KBM-7 (cell line): ENCODE measurements at places on chromosomes 3 and 15.
A peak's percentile ranks its signal among the peaks of the same experiment; 100 is the strongest.

DNA sequence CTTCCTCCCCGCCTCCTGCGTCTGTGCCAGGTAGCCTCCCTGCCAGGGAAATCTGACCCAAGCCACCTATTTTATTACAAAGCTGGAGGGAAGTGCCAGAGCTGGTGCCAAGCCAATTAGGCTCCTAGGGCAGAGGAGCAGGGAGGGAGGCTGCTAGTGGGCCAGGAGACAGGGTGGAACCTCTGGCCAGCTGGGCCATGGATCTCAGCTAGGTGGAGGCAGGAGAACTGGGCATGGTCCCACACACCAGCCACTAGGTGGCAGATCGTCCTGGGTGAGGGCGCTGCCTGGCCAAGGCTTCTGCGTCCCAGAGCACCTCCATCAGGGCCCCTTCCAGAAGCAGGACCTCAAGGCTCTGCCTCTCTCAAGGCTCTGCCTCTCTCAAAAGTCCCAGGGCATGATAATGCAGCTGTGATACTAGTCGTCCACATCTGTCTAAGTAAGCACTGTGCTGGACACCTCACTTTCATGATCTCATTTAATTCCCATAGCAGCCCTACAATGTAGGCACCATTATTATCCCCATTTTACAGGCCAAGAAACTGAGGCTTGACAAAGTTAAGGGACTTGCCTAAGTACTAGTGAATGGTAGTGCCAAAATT is 4.5 kb upstream of the RFT1 start:
- DNase-seq, result peak; percentile 78

DNA sequence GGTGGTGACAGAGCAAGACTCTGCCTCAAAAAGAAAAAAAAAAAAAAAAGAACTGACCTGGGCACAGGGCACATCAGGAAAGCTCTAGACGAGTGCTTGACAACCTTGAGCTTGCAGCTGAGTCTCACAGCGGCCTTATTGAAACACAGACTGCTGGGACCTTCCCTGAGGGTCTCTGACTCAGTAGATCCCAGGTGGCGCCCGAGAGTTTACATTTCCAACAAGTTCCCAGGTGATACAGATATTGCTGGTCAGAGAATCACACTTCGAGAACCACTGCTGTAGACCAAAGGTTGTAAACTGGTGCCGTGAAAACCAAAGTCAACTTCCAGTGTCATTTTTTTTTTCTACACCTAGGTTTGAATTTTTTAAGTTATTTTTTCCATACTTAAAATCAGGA is 573.2 kb upstream of the MDFIC2 start:
- no peak for DNase-seq

GRCh38 chr3:123202451-123202850 is 708 bp downstream of the SEC22A start:
- DNase-seq, result peak; percentile 28

DNA sequence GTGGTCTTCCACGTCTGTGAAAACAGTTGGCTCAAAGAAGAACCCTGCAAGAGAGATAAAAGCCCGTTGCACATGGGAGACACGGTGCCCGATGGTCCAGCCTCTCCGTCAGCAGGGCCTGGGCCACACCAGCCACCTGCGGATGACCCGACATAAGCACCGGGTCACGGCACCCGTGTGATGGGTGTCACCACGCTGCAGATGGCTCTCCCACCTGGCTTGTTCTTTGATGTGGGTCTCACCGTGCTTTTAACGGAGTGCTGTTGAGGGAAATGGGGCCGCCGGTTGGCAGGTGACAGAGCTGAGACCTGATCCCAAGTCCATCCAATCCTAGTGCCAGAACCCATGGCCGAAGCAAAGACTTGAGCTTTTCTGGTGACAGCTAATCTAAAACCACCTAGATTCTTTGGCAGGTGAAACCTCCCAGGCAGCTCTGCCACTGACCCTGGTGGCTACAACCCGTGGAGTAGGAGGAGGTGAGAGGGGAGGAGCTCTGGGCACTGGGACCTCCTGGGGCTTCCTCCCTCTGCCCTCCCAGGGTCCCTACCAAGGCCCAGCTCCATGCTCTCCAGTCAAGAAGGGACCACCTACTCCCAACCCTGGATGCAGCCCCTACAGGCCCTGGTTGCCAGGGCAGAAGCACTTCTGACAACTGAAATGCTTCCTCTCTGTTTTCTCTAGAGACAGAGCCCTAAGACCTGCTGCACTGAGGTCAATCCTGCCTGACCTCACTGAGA is 23.4 kb upstream of the SLC41A3 start:
- DNase-seq, result no peak

- no peak for DNase-seq
Observed at GRCh38 chr3:104316118-104316517, 1050.6 kb upstream of the ALCAM start.

- DNase-seq, result no peak
Observed at GRCh38 chr3:180265551-180265950, 228.8 kb upstream of the PEX5L start.

DNA sequence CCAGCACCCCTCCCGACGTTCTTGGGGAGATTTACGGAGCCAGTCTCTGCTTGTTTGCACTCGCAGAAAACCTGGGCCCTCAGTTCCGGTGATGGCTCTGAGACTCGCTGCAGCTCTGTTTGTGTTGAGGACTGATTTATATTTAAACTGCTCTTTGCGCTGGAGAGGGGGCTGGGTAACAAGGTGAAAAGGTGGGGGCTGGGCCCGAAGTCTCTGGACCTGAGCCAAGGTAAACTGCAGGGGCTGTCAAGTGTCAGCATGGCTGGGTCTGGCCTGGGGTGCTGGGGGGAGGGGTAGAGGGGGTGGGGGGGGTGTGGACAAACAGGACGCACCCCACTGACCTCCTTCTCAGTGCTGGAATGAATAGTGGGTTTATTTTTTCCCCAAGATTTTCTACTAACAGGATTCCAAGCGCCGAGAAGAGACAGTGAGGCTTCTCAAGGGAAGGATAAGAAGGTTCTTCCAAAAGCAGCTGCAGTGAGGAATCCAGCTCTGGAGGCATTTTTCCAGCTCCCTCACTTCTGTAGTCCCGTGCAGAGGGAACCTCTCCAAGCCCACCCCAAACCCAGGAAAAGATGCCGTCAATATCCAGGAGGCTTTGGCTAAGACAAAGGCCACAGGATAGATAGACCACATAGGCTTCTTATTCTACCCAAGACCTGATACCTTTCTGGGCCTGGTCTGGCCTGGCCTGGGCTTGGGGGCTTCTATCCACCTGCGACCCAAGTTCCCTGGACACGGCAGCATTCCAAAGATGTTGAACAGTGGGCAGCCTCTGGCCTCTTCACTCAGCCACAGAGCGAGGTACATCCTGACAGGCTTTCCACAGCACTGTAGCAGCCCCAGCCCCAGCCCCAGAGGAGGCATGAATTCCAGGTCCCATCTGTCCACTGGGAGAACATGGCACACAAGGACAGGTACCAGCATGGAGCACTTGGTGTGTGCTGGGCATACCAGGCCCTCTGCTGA is 938 bp upstream of the SLCO2A1 start:
- no peak for DNase-seq

DNA sequence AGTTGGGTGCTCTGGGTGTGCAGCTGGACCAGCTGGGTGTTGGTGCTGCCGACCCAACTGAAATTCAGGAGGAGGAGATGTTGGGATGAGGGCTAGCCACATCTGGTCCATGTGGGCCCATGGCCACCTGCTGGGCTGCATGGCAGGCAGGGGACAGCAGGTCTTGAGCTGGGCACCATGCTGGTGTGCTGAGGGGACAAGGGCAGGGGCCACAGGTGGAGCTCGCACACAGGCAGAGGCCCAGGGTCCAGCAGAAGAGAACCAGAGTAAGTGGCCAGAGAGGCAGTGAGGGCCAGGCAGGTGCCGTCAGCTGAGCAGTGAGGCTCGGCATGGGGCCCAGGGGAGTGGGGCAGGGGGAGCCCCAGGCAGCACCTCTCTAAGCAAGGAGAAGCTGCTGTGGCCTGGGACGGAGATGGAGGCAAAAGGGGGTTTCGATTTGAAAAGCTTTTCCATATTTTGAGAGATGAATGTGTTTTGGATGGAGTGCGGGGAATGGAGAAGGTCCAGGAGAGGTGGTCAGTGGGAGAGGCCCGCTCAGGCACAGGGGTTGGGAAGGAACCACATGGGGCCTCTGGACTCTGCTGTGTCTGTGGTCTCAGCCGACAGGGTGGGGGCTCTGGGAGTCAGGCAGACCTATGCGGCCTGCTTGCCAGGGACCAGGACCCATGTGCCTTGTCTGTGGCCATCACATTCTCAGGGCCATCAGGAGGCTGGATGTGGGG is 30.5 kb upstream of the PLXNA1 start:
- no peak for DNase-seq

DNA sequence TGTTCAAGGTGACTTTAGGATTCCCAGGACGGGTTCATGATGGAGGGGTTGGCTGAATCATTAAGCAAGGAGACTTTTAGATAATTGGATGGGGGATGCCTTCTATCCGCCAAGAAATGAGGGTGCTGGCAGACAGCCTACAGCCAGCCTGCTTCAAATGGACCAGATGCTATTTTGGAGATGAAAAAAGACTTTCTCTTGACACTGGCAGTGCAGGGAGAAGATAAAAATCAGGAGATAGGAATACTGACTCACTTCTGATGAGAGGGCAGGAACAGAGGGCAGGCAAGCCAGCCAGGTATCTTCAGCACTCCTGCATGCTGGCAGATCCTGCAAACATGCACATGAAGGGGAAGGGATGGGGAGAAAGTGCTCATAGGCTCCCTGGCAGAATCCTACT is 7.7 kb upstream of the SYN2 start:
- DNase-seq, result no peak

- no peak for DNase-seq
Observed at GRCh38 chr15:40512440-40512839, 41.7 kb downstream of the CHST14 start.

DNA sequence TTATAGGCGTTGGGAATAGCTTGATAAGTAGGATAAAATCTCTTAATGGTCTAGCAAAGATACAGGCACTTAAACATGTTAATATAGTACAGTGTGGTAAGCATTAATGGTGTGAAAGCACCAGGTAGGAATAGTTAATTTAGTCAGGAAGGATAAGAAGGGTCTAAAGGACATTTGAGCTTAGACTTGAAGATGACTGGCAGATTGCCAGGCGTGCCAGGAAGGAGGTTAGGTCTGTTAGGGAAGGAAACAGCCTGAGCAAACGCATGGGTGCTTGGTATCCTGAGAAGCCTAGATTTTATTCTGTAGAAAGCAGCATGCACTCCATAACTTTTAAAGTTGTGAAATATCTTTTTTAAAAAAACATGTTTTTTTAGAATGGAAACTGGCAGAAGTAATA is 17.7 kb downstream of the SEC62 start:
- DNase-seq, result no peak
